ENCODE measurements at places on chromosomes 1 and 21.

- DNase-seq: no peak
Observed at GRCh38 chr1:53992085-53992874, 25.7 kb downstream of the LDLRAD1 start.

GRCh38 chr1:107538502-107538901 is 397.7 kb downstream of the NTNG1 start:
- no peak for DNase-seq

DNA sequence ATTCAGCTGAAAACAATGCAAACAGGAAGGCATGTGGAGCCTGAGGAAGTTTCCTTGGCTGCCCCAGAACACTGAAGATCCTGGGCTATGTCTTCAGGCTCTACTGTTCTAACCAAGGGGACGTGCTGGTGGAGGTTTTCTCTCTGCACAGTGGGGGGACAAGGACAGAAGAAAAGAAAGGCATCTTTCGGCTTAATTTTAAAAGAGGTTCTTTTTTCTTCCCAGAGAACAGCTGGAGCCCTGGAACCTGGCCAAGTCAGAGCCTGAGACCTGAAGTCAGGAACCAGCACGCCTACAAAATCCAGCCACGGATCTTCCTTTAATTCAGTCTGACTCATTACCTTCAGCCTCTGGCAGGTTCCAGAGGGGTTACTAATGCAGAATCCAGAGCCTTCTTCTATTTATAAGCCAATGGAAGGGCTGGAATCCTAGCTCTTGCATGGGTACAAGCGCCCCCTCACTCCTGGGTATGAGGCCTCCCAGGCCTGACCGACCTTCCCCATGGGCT is 19.8 kb downstream of the CTNNBIP1 start:
- DNase-seq: no peak

DNA sequence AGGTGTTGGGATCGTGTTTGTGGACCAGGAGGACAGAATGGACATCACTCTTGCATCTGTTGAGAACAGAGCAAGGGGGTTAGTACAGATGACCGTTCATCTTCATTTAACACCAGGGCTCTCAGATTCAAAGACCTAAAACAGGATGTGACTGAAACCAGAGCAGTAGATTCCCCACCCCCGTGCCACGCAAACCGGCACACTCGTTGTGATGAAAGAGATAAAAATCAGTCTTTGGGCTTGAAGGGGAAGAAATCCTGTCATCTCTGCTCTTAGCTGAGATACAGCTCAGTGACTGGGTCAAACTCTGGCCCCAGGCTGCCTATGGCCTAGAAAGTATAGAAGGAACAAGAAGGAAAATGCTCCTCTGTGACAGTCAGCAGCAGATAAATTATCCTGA is 146.2 kb upstream of the KRTAP19-8 start:
- peak; percentile 43 for DNase-seq

Data from activated CD4-positive, CD25-positive, alpha-beta regulatory T cell (primary cell).